ENCODE measurements at places on chromosomes 11 and 22. TPM values are rescaled to one million over a fixed set of nuclear protein-coding genes. Genes with fewer than 3 reads are reported as not detected.

DNA sequence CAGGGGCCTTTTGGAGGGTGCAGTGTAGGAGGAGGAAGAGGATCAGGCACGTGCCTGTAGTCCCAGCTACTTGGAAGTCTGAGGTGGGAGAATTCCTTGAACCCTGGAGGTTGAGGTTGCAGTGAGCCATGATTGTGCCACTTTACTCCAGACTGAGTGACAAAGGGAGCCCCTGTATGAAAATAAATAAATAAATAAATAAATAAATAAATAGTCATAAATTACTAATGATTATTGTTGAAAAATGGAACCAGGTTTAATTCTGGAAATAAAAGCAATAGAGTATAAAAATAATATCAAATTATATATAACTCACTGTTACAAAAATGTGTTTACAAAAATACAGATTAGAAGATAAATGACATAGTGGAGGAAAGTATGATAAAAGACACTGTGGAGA, 37.9 kb downstream of the GRIA4 start:
- H3K27ac ChIP-seq, result no peak overlapping the region
- no peaks in the 10 kb centered on the region for H3K36me3 ChIP-seq
- no peak for DNase-seq
- H3K27me3 ChIP-seq, result no peaks in the 10 kb centered on the region

- no peaks in the 10 kb centered on the region for H3K36me3 ChIP-seq
- H3K27ac ChIP-seq, result no peak overlapping the region
- H3K4me1 ChIP-seq, result peaks cover 18% of the 10 kb centered on the region
- DNase-seq, result no peak
Observed at GRCh38 chr22:44545773-44546172, 47.7 kb upstream of the RTL6 start.

GRCh38 chr22:42217019-42217751, 53.3 kb downstream of the TCF20 start:
- no peaks in the 10 kb centered on the region for H3K4me1 ChIP-seq
- DNase-seq, result no peak
- peaks cover 32% of the 10 kb centered on the region for H3K36me3 ChIP-seq
- H3K27ac ChIP-seq, result no peak overlapping the region
- no peak overlapping the region for H3K4me3 ChIP-seq
- no peaks in the 10 kb centered on the region for H3K27me3 ChIP-seq

DNA sequence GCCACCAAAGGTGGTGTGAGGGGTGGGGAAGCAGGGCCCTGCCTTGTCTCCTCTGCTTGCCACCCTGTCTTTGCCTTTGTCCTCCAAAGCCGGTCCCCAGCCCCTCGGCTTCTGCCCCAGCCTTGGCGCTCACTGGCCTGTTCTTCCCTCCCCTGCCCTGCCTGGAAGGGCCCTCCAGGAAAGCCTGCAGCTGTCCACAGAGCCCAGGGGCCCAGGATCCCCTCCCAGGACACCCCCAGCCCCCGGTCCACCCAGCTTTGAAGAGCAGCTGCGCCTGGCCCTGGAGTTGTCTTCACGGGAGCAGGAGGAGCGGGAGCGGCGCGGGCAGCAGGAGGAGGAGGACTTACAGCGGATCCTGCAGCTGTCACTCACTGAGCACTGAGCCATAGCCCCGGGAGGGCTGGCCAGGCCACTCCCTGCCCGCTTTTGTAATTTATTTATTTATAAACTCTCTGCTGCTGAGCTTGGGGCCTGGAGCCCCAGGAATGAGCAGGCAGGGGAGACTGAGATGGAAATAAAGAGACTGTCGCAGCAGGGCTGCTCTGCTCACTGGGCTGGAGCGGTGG, 1.3 kb upstream of the SSH3 start:
- peaks cover 30% of the 10 kb centered on the region for H3K27me3 ChIP-seq
- DNase-seq, result no peak
- H3K27ac ChIP-seq, result no peak overlapping the region
- peaks cover 11% of the 10 kb centered on the region for H3K4me1 ChIP-seq

GRCh38 chr11:16784666-16785065, 46.2 kb downstream of the C11orf58 start:
- DNase-seq, result no peak
- no peak overlapping the region for H3K4me3 ChIP-seq
- H3K27me3 ChIP-seq, result no peaks in the 10 kb centered on the region
- H3K27ac ChIP-seq, result no peak overlapping the region

DNA sequence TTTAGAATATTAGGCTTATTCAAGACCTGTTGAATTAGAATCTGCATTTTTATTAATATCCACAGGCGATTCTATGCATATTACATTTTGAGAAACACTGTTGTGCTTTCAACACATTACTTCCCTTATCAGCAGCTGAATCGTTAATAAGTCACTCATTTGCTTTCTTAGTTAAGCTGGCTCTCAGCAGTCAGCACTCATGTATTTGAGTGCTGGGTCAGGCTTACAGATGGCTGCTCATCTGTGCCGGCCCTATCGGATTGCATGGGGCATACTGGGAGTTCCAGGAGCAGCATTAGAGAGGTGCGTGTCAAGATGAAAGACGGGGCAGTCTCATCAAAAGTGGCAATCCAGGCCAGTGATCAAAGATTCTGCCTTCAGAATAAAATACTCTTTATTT, 10.8 kb upstream of the OR51L1 start:
- H3K27me3 ChIP-seq, result no peaks in the 10 kb centered on the region
- no peak for DNase-seq
- no peak overlapping the region for H3K4me3 ChIP-seq
- no peaks in the 10 kb centered on the region for H3K36me3 ChIP-seq

GRCh38 chr22:39303358-39303757, 16.1 kb downstream of the RPL3 start:
- no peak overlapping the region for H3K4me3 ChIP-seq
- no peaks in the 10 kb centered on the region for H3K36me3 ChIP-seq
- DNase-seq, result no peak
- H3K4me1 ChIP-seq, result no peaks in the 10 kb centered on the region
- H3K27me3 ChIP-seq, result peaks cover 13% of the 10 kb centered on the region

DNA sequence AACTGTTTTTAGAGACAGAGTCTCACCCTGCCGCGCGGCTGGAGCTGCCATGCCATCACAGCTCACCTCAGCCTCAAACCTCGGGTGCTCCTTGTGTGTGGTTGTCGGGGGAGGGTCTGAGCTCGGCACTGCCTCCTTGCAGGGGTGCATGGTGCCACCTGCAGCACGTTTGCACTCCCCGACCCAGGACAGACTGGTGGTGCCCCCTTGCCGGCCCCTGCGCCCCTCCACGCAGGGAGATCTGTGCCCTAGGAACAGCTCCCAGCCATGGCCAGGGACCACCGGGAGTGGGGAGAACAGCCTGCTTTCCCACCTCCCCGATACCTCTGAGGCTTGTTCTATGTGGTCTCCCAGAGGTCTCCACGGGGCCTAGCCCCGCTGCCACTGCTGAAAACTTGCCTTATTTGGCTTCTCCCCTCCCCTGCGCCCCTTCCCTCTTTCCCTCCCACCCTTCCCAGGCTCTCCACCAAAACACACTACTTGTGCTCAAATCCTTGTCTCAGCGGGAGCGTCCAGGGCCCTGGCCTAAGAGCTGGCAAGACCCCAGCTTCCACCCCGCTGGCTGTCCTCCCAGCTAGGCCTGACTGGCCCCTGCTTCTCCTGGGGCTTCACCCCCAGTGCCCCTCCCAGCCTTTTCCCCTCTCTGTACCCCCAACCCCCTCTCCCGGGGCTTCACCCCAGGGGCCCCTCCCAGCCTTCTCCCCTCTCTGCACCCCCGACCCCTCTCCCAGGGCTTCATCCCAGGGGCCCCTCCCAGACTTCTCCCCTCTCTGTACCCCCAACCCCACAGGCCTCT, 13.4 kb upstream of the TPCN2 start:
- H3K4me1 ChIP-seq, result no peaks in the 10 kb centered on the region
- no peak overlapping the region for H3K4me3 ChIP-seq
- no peaks in the 10 kb centered on the region for H3K36me3 ChIP-seq
- H3K27me3 ChIP-seq, result no peaks in the 10 kb centered on the region

- H3K27me3 ChIP-seq, result no peaks in the 10 kb centered on the region
- peak overlapping the region; percentile 79 for H3K4me3 ChIP-seq
- H3K4me1 ChIP-seq, result peaks cover 59% of the 10 kb centered on the region
Observed at GRCh38 chr11:122656631-122657101, 1.1 kb downstream of the UBASH3B start.

DNA sequence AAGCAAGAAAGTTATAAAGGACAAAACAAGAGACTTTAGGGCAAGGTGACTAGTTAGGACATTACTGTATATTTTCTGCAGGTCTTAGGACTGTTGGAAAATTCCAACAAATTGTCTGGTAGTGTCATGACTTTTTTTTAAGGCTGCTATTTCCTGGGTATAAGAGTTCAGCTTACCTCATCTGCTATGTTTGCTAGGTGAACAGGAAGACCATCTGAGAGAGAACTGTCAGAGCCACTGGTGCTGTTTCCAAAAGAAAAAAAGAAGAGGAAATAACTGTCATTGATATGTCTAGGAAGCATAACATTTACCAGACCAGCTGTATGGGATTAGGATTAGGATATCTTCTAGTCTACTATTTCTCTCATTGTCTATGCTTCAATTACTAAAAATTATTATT, 26.3 kb upstream of the MTCH2 start:
- no peaks in the 10 kb centered on the region for H3K27me3 ChIP-seq
- H3K27ac ChIP-seq, result no peak overlapping the region
- DNase-seq, result no peak
- no peaks in the 10 kb centered on the region for H3K4me1 ChIP-seq

DNA sequence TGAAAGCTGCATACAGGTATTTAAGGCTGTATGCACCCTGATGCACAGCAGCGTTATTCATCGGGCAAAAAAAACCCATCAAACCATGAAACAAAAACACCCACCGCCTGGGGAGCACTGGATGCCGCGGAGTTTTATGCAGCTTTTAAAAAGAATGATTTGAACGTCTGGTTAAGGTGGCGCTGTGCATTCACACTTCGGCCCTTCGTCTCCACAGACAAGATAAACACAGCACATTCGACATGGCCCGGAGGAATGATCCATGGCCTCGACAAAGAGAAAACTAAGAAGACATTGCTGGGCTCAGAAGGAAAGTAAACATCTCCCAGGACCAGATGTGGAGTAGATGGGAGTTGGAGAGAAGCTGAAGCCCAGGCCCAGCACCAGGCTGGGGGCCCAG, 40.8 kb upstream of the GAL start:
- H3K4me3 ChIP-seq, result no peak overlapping the region
- H3K27ac ChIP-seq, result no peak overlapping the region
- H3K36me3 ChIP-seq, result no peaks in the 10 kb centered on the region
- H3K27me3 ChIP-seq, result no peaks in the 10 kb centered on the region

MUC5AC gene
- 0.05 TPM for total RNA-seq

LSP1 gene
- 179 TPM for total RNA-seq

OR4A16 gene
- not detected for total RNA-seq

PGA5 gene
- 0.19 TPM for total RNA-seq

OPCML gene
- 0.09 TPM for total RNA-seq

SCUBE2 gene
- total RNA-seq, result 2.1 TPM

CNIH2 gene
- total RNA-seq, result 1.6 TPM

APOBEC3C gene
- 5.1 TPM for total RNA-seq

EEF1G gene
- 1,700 TPM for total RNA-seq

CCDC90B gene
- 51.1 TPM for total RNA-seq

CALCA gene
- 0.61 TPM for total RNA-seq

Data from thymus (tissue), 14 donors.